Omental fat pad (tissue), 4 donors: ENCODE measurements at places on chromosomes 7 and 10.

GRCh38 chr10:68721673-68722335, 765 bp downstream of the CCAR1 start:
- no peak for DNase-seq

- DNase-seq = no peak
Observed at GRCh38 chr7:97623333-97623732, 108.6 kb upstream of the TAC1 start.

DNA sequence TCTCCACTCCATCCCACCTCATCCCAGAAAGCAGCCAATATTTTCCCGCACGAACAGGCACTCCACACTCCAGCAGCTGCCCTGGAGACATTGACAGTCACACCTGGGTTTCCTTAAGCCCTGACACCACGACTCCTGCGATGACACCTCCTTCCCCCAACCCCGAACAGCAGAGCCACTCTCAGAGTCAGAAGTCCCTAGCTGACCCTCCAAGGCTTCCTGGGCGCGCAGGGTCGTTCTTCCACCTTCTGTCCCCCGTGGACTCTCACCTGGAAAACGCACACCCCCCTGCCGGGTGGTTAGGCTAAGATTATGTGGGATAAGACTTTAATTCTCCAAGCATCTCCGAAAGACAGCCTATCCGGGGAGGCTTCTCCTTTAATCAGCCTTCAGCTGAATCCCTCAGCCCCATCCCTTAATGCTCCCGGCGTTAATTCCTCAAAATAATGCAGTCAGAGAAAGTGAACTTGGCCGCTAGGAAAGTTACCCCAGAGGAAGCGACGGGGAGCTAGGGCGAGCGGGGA, 1.1 kb downstream of the DENND11 start:
- no peak for DNase-seq

DNA sequence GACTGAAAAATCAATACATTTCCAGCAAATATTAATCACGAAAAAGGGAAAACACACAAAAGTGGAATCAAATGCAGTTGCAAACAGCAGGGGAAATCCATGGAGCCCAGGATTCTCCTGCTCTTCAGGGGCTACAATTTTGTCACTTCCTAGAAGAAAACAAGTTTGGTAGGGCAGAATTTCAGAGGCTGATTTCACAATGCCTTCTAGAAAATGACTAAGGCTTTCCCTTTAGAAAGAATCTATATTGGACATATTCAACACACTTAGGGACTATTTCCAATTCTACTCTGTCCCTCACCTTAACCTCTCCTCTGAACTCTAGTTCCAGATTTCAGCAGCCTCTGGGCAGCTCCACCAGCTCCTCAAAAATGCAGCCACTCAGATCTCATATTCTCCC, 111.3 kb downstream of the HECTD2 start:
- no peak for DNase-seq

DNA sequence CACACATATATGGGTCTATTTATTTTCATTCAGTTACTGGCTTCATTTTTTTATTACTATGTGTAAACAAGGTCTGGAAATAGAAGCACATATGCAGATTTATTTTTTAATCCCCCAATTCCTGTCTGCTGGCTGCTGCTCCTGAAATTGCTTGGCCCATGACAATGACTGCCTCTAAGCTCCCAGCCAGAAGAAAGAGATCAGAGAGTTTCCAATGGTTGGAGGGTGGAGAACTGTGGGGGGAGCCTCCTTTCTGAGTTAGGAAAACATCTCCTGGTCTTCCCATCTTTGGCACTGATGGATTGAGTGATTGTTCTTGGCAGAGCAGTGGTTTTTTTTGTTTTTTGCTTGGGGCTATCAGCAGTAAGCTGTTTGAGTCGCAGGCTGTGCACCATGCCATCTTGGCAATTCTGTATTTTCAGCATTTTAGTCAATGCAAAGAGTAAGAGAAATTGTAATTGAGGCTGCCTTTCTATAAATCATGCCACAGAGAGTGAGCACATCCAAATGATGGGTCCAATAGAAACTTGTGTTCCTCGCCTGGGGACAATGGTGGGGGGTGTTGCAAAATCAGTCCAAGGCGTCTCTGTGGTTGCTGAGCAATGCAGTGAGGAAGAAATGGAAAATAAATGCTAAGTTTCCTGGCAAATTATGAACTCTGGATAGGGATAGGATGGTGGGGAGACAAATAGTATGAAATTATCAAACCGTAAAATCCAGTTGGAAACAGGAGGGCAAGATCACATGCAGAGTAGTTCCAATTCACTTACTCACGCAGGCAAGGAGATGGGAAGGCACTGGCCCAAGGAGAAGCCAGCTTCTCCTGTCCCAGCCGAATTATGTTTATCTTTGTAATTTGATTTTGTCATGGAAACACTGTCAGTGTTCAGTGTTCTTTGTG, 382.4 kb downstream of the SORCS3 start:
- DNase-seq = no peak

- no peak for DNase-seq
Observed at GRCh38 chr10:69090685-69091084, 2.8 kb downstream of the SRGN start.

- DNase-seq = no peak
Observed at GRCh38 chr10:27637601-27638000, 108.0 kb downstream of the MKX start.

GRCh38 chr10:3781468-3782145, 3.4 kb downstream of the KLF6 start:
- DNase-seq = no peak

GRCh38 chr7:91265693-91266066, 1.4 kb downstream of the FZD1 start:
- DNase-seq = no peak

DNA sequence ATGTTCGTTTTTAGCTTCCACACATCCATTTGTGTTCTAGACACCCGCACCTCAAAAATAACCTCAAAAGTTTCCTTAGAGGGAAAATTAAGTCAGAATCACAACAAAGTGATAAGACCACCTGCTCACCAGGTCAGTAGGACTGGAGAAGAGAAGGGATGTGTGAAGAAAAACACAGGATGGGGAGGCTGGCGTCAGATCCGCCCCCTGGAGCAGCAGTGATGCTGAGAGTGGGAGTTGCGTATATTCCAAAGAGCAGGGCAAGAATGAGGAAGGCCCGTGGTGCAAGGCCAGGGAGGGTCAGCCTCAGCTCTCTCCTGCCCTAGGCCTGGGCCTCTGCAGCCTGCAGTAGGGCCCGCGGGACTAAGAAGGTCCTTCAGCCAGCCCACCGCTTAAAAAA, 28.7 kb downstream of the CRTAC1 start:
- DNase-seq = no peak

DNA sequence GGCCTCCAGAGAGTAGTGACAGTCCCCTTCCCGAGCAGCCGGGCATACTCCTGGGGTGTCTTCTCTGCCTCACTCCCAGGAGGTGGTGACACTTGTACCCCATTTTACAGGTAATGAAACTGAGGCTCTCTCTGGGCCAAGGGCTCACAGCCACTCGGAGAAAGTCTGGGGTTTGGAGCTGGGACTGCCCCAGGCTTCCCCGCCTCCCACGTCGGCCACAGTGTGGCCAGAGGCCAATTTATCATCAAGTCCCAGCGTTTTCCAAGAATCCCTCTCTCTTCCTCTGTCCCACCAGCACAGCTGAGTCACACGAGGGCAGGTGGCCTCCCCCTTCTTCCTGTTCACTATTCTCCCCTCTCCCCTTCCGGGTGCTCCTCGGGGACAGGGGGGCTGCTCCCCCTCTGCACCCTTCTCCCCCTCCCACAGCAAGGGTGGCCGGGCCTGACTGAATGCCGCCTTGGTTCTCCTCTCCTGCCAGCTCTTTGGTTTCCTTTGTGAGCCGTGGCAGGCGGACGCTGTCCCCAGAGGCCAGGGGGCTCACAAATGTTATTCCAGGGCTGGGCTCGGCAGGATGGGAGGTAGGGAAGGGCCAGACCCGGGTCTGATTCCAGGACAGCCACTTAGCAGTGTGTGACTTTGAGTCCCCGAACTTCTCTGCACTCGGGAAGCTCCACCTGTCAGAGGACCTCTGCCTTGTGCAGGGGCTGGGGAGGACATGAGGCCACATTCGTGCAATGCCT, 17.7 kb downstream of the CLIP2 start:
- DNase-seq = no peak

- no peak for DNase-seq
Observed at GRCh38 chr7:29971566-29972314, 17.9 kb downstream of the SCRN1 start.

GRCh38 chr10:22637491-22637890, 76.9 kb downstream of the PIP4K2A start:
- no peak for DNase-seq

- DNase-seq = no peak
Observed at GRCh38 chr7:121099572-121099971, 111.1 kb downstream of the CPED1 start.
